ENCODE measurements at places on chromosomes 11 and 22.

- DNase-seq = no peak
These were observed 8.3 kb downstream of the ATP5MGL start for GRCh38 chr22:42632096-42632495.

- no peak for DNase-seq
These were observed 717 bp upstream of the ZNF202 start for GRCh38 chr11:123742031-123742723.

GRCh38 chr11:10807493-10808234 lies 1.1 kb downstream of the EIF4G2 start:
- DNase-seq = peak; percentile 29

DNA sequence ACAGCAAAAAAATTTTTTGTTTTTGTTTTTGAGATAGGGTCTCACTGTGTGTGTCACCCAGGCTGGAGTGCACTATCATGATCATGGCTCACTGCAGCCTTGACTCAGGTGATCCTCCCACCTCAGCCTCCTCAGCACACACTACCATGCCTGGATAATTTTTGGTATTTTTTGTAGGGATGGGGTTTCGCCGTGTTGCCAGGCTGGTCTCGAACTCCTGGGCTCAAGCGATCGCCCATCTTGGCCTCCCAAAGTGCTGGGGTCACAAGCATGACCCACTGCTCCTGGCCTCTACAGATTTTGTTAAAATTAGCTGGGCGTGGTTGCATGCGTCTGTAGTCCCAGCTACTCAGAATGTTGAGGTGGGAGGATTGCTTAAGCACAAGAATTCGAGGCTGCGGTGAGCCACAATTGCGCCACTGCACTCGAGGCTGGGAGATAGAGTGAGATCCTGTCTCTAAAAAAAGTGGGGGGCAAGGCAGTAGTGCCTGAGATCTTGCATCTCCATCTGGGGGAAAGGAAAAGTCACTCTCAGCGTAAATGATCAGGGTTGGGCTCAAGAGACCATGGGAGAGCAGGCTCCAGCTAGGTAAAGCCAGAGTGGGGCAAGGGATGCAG lies 10.6 kb upstream of the DGKZ start:
- peak; percentile 90 for DNase-seq

DNA sequence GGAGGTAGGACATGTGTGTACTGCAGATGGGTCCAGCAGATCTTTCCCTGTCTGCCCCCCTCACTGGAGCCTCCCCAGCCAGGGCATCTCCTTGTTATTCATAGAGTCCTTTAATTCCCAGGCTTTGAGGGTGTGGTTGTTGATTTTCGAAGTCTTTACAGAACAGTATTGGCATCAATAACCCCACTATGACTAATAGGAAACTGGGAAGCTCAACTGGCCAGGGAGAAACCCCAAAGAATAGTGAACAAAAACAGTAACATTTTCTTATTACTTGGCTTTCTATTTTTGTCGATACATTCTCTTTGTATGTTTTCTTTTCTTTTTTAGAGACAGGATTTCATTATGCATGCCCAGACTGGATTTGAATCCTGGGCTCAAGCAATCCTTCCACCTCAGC lies 57.9 kb downstream of the NF2 start:
- no peak for DNase-seq

DNA sequence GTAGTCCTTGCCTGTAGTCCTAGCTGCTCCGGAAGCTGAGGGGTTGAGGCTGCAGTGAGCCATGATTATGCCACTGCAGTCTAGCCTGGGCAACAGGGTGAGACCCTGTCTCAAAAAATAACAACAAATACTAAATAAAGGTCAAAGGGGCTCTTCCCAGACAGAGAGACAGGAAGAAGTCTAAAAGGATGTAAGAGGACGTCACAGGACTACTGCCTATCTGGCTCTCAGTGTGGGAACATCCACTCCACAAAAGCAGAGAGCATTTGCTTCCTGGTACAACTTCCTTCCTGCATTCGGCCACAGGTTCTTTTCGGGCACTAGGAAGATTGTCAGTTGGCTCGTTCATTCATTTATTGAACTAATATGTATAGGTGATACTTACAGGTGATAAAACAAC lies 110.6 kb downstream of the SGSM3 start:
- no peak for DNase-seq

- DNase-seq = no peak
These were observed 248.1 kb upstream of the PLET1 start for GRCh38 chr11:112508750-112509149.

GRCh38 chr22:45071618-45072017 lies 61.8 kb upstream of the PHF21B start:
- DNase-seq = no peak

DNA sequence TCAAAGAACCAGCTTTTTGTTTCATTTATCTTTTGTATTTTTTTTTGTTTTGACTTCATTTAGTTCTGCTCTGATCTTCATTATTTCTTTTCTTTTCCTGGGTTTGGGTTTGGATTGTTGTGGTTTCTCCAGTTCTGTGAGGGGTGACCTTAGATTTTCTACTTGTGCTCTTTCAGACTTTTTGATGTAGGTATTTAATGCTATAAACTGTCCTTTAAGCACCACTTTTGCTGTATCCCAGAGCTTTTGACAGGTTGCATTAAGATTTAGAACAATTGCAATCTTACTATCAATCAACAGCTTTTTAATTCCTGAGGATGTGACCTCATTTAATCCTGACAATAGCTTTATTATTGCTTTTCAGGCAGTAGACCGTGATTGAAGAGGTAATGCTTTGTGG lies 94.3 kb downstream of the ZNF280B start:
- DNase-seq = no peak

GRCh38 chr22:25849522-25849921 lies 107.5 kb downstream of the MYO18B start:
- DNase-seq = no peak

DNA sequence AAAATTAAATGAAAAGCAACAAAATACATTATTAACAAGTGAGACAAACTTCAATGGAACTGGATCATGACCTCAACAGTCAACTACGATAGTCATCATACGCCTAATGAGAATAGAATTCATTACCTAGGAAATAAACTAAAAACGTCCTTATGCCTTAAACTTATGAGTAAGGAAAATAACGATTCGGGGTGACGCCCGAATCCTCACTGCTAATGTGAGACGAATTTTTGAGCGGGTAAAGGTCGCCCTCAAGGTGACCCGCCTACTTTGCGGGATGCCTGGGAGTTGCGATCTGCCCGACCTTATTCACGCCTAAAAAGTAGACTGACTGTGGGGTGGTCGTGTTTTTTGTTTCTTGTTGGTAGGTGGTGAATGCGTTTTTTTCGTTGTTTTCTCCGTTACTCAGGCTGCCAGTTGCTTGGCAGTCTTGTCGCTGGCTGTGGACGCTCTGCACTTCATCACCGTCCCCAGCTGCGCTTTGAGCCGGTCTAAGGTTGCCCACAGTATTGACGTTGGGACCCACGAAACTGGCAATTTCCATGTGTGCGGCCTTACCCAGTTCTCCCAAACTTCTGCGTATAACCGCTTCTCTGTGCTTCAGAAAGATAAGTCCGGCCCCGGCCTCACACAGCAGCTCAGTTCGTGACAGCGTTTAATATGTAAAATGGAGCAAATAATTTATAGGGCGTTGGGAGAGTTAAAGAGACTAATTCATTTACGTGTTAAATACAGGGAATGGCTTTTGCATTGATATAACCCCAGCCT lies 593 bp upstream of the POLDIP3 start:
- peak; percentile 99 for DNase-seq

- DNase-seq = peak; percentile 47
These were observed 28.4 kb downstream of the YAP1 start for GRCh38 chr11:102138670-102139069.

DNA sequence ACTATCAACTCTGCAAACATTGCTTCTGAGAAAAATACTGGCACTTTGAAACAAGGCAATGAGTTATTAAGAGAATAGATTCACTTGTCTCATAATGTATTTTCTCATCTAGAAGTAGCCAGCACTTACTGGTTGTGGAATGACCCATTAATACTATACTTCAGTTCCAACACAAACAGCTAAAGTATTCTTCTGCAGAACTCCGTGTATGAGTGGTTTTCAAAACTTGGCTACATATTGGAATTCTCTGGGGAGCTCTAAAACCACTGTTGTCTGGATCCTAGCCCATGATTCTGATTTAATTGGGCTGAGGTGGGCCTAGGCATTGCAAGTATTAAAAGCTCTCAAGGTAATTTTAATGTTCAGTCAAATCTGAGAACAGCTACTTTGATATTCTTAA lies 1416.4 kb upstream of the RAG2 start:
- DNase-seq = peak; percentile 41

- DNase-seq = no peak
These were observed 85.7 kb downstream of the TBC1D22A start for GRCh38 chr22:46848197-46848596.

- no peak for DNase-seq
These were observed at the start of gene APOA5 for GRCh38 chr11:116791813-116792143. TSS of gene APOA5 (minus strand) at chr11:116791879. CDS start at chr11:116791860, 19 bp downstream.

- DNase-seq = no peak
These were observed 22.7 kb upstream of the TMPRSS5 start for GRCh38 chr11:113728814-113729213.

- DNase-seq = no peak
These were observed 14.8 kb downstream of the COMMD9 start for GRCh38 chr11:36274414-36274813.

- no peak for DNase-seq
These were observed 38.6 kb downstream of the SCGB1A1 start for GRCh38 chr11:62457478-62457877.

GRCh38 chr11:13974631-13975030 lies 12.1 kb downstream of the SPON1 start:
- no peak for DNase-seq

- no peak for DNase-seq
These were observed 113.7 kb upstream of the NCAM1 start for GRCh38 chr11:112847568-112847967.

DNA sequence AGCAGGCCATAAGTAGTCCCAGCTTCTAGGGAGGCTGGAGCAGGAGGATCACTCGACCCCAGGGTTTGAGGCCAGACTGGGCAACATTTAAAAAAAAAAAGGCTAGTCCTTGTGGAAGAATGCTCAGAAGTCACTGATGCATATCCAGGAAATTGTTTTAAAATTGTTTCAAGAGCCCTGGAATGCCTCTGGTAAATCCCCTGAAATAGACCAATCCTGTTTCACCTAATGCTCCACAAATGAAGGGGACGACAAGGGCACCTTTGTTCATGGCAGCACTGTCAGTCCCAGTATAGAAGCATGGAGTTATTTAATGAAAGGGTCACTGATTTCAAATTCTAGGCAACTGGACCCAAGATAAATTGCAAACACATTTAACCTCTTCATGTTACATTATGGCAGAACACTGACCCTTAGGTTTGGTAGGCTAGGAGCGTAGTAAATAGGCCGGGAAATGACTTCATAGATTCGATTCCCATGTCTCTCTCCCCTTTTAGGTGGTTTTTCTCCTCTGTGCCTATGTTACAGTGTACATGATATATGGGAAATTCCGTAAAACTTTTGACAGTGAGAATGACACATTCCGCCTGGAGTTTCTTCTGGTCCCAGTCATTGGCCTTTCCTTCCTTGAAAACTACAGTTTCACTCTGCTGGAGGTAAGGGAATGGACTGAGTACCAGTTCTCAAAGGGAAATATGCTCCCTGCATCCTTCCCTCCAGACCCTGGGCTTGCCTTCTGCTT lies 11.4 kb downstream of the KDELR3 start:
- no peak for DNase-seq

GRCh38 chr11:2381494-2382128 lies 4.5 kb downstream of the CD81 start:
- DNase-seq = no peak

- no peak for DNase-seq
These were observed 92.5 kb upstream of the LDLRAD3 start for GRCh38 chr11:35851342-35851741.

- DNase-seq = no peak
These were observed 14.7 kb downstream of the GGA1 start for GRCh38 chr22:37623075-37624016.

- no peak for DNase-seq
These were observed 7.1 kb downstream of the SNU13 start for GRCh38 chr22:41681616-41682015.

DNA sequence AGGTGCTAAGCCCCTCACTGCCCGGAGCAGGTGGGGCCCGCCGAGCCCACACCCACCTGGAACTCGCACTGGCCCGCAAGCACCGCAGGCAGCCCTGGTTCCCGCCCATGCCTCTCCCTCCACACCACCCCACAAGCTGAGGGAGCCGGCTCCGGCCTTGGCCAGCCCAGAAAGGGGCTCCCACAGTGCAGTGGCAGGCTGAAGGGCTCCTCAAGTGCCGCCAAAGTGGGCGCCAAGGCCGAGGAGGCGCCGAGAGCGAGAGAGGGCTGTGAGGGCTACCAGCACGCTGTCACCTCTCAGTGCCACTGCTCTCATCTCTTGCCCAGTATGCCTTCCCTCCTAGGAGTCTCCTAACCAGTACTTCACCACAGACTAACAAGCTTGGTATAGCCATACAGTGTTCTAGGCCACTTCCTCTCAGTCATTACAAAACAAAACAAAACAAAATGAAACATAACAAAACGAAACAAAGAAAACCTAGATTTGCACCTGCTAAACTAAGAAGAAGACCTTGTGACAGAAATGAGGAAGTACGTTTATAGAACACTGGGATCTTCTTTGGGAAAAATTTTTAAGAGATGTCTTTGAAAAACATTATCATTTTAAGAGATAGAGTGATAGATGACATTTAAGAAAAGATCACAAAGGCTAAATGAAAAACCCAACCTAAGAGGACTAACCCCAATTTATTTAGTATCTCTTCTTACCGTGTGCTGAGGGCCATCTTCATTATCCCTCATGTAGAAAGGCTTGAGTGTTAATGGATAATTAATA lies 47.7 kb upstream of the GAB2 start:
- DNase-seq = no peak

GRCh38 chr11:7793233-7793632 lies 3.5 kb downstream of the OR5P2 start:
- no peak for DNase-seq

- no peak for DNase-seq
These were observed 16.5 kb upstream of the APOBEC3A start for GRCh38 chr22:38940811-38941384.

GRCh38 chr11:86177302-86177701 lies 67.3 kb upstream of the EED start:
- no peak for DNase-seq

- DNase-seq = no peak
These were observed 441.0 kb downstream of the NTM start for GRCh38 chr11:131811383-131811782.

DNA sequence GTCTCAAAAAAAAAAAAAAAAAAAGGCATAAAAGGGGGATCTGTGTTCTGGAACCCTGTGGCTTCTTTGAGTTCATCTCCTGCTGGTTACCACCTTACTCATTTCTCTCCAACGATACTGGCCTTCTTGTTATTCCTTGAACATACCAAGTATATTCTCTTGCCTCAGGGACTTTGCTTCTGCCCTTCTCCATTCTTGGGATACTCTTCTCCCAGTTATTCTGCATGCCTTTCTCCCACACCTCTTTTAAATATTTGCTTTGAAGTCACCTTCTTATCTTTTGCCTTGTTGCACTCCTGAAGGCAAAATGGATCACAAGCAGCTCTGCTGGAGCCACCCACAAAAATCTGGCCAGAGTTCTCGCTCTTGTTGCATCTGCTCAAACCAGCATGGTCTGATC lies 76.0 kb upstream of the RRM1 start:
- no peak for DNase-seq

- DNase-seq = peak; percentile 23
These were observed 29.1 kb upstream of the TXNRD2 start for GRCh38 chr22:19970479-19971275.

All from H4 (cell line).